ENCODE measurements at places on chromosomes 5 and 9. TPM values are rescaled to one million over a fixed set of nuclear protein-coding genes. Genes with fewer than 3 reads are reported as not detected.

DNA sequence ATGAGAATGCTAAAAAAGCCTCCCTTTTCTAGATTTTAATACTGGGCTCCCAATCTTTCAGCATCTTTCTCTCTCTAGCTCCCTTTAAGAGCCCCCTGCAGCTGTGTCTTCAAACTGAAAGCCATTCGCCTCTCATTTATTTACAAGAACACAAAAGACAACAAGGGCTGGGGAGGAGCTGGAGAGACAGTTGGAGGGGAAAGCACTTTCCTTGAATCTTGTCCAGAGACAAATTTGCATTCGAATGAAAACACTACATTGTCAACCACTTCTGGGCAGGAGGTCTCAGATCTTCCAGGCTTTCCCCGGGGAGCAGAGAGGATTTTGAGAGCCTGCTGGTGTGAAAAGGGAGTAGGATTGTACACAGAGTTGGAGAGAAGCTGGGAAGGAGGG lies 518.3 kb downstream of the CTNND2 start:
- H3K27ac ChIP-seq: no peak overlapping the region
- no peak overlapping the region for H3K4me3 ChIP-seq
- H3K4me1 ChIP-seq: peaks cover 16% of the 10 kb centered on the region
- no peaks in the 10 kb centered on the region for H3K36me3 ChIP-seq
- H3K27me3 ChIP-seq: peaks cover 56% of the 10 kb centered on the region
- DNase-seq: no peak

DNA sequence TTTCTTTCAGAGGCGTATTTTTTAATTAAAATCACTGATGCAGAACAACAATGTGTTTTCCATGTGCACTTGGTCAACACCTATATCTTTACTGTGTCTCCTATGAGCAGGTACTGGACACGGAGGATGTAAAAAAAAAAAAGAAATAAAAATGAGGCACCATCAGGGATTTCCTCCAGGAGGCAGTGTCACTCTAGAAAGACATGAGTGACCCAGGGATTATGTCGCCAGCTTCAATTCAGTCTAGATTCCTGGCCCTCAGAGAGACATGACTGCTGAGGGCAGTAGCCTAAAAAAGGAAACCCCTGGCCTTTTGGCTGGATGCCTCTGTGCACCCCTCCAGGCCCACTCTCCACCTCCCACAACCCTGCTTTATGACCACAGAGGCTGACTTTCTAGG lies 18.3 kb upstream of the IL33 start:
- H3K36me3 ChIP-seq: no peaks in the 10 kb centered on the region
- no peak for DNase-seq
- no peak overlapping the region for H3K4me3 ChIP-seq
- H3K27me3 ChIP-seq: peaks cover 14% of the 10 kb centered on the region
- no peak overlapping the region for H3K27ac ChIP-seq

GRCh38 chr5:10985091-10985720 lies 224.2 kb upstream of the DAP start:
- H3K27me3 ChIP-seq: peaks cover 20% of the 10 kb centered on the region
- H3K4me3 ChIP-seq: no peak overlapping the region
- no peaks in the 10 kb centered on the region for H3K36me3 ChIP-seq
- peaks cover 9% of the 10 kb centered on the region for H3K4me1 ChIP-seq
- H3K27ac ChIP-seq: no peak overlapping the region

GRCh38 chr9:128911529-128912035 lies 9.2 kb upstream of the PHYHD1 start:
- H3K4me3 ChIP-seq: no peak overlapping the region
- H3K4me1 ChIP-seq: peaks cover 50% of the 10 kb centered on the region
- DNase-seq: no peak
- no peaks in the 10 kb centered on the region for H3K27me3 ChIP-seq
- H3K36me3 ChIP-seq: peaks cover 17% of the 10 kb centered on the region

GRCh38 chr9:109310486-109310901 lies 10.4 kb downstream of the EPB41L4B start:
- H3K27me3 ChIP-seq: peaks cover 26% of the 10 kb centered on the region
- H3K4me1 ChIP-seq: peaks cover 5% of the 10 kb centered on the region
- no peaks in the 10 kb centered on the region for H3K36me3 ChIP-seq
- H3K4me3 ChIP-seq: no peak overlapping the region
- no peak overlapping the region for H3K27ac ChIP-seq

GRCh38 chr5:107381189-107381856 lies 289.4 kb downstream of the EFNA5 start:
- H3K27ac ChIP-seq: no peak overlapping the region
- H3K4me3 ChIP-seq: no peak overlapping the region
- no peaks in the 10 kb centered on the region for H3K36me3 ChIP-seq
- no peaks in the 10 kb centered on the region for H3K27me3 ChIP-seq

- DNase-seq: no peak
- H3K4me1 ChIP-seq: no peaks in the 10 kb centered on the region
- H3K27ac ChIP-seq: no peak overlapping the region
- H3K36me3 ChIP-seq: no peaks in the 10 kb centered on the region
Observed at GRCh38 chr5:59474324-59474723, 419.2 kb downstream of the PDE4D start.

DNA sequence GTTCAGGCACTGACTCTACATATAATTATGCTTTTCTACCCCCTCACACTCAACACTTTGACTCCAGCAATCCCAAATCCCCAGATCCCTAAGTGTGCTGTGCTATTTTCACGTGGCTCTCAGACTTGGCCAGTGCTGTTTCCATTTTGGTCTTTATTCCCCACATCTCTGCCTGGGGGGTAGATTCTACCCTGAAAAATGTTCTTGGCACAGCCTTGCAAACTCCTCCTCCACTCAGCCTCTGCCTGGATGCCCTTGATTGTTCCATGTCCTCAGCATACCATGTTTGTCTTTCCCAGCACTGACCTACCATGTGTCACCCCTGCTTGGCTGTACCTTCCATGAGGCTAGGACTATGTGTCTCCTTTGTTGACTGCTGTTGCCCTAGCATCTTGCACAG lies 43.0 kb downstream of the FXN start:
- no peak overlapping the region for H3K4me3 ChIP-seq
- no peak overlapping the region for H3K27ac ChIP-seq
- peaks cover 25% of the 10 kb centered on the region for H3K36me3 ChIP-seq
- no peak for DNase-seq

- H3K27ac ChIP-seq: no peak overlapping the region
- peaks cover 22% of the 10 kb centered on the region for H3K36me3 ChIP-seq
- H3K4me1 ChIP-seq: peaks cover 4% of the 10 kb centered on the region
- no peaks in the 10 kb centered on the region for H3K27me3 ChIP-seq
- no peak overlapping the region for H3K4me3 ChIP-seq
Observed at GRCh38 chr9:127457191-127457878, 6.0 kb downstream of the LRSAM1 start.

GRCh38 chr9:96721303-96721702 lies 56.6 kb downstream of the ZNF510 start:
- peaks cover 24% of the 10 kb centered on the region for H3K27me3 ChIP-seq
- H3K4me3 ChIP-seq: no peak overlapping the region
- H3K4me1 ChIP-seq: peaks cover 6% of the 10 kb centered on the region
- no peak overlapping the region for H3K27ac ChIP-seq
- peaks cover 2% of the 10 kb centered on the region for H3K36me3 ChIP-seq
- DNase-seq: no peak

- H3K27me3 ChIP-seq: no peaks in the 10 kb centered on the region
- no peaks in the 10 kb centered on the region for H3K4me1 ChIP-seq
- DNase-seq: no peak
- no peak overlapping the region for H3K4me3 ChIP-seq
Observed at GRCh38 chr9:121486043-121486442, 13.6 kb downstream of the GGTA1 start.

- no peaks in the 10 kb centered on the region for H3K4me1 ChIP-seq
- H3K4me3 ChIP-seq: no peak overlapping the region
- no peak for DNase-seq
- H3K36me3 ChIP-seq: no peaks in the 10 kb centered on the region
Observed at GRCh38 chr5:65394087-65394486, 87.6 kb downstream of the ADAMTS6 start.

GRCh38 chr9:14261616-14262015 lies 52.3 kb downstream of the NFIB start:
- peaks cover 3% of the 10 kb centered on the region for H3K27me3 ChIP-seq
- no peak overlapping the region for H3K27ac ChIP-seq
- H3K4me1 ChIP-seq: no peaks in the 10 kb centered on the region
- H3K36me3 ChIP-seq: no peaks in the 10 kb centered on the region

- no peak overlapping the region for H3K27ac ChIP-seq
- H3K36me3 ChIP-seq: no peaks in the 10 kb centered on the region
- no peak overlapping the region for H3K4me3 ChIP-seq
- no peak for DNase-seq
- peaks cover 4% of the 10 kb centered on the region for H3K27me3 ChIP-seq
Observed at GRCh38 chr9:35338086-35338485, 151.8 kb upstream of the RUSC2 start.

GRCh38 chr5:73284220-73284795 lies 111.3 kb downstream of the TMEM174 start:
- no peak overlapping the region for H3K4me3 ChIP-seq
- peaks cover 54% of the 10 kb centered on the region for H3K27me3 ChIP-seq
- DNase-seq: no peak
- H3K27ac ChIP-seq: no peak overlapping the region
- H3K36me3 ChIP-seq: no peaks in the 10 kb centered on the region

DNA sequence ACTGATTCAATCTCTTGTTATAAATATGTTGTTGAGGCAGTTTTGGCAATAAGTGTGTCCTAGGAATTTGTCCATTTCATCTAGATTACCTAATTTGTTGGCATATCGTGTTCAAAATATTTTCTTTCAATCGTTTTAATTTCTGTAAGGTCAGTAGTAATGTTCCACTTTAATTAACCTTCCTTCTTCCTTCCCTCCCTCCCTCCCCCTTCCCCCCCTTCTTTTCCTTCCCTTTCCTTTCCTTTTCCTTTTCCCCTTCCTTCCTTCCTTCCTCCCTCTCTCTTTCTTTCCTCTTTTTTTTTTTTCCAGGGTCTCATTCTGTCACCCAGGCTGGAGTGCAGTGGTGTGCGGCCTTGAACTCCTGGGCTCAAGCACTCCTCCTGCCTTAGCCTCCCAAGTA lies 27.1 kb downstream of the CD14 start:
- no peaks in the 10 kb centered on the region for H3K36me3 ChIP-seq
- no peak overlapping the region for H3K4me3 ChIP-seq
- DNase-seq: no peak
- no peaks in the 10 kb centered on the region for H3K27me3 ChIP-seq
- no peak overlapping the region for H3K27ac ChIP-seq
- H3K4me1 ChIP-seq: no peaks in the 10 kb centered on the region

DNA sequence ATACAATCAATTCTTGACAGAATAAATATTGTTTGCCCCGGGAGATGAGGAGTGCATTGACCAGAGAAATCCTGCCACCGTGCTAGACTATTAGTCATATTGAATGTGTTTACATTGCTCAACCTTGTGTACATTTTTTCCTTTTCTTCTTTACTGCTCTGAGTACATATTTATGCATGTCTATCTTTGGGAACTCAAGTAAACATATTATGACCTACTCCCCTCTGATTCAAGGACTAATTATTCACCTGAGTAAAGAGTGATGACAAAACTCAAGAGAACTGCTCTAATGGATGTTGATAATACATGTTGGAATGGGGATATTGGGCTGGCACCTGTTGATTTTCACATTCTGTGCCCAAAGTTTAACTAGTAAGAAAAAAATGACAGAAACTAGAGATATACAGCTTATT lies 3.9 kb upstream of the SPINK1 start:
- H3K27me3 ChIP-seq: no peaks in the 10 kb centered on the region
- H3K4me3 ChIP-seq: no peak overlapping the region
- no peaks in the 10 kb centered on the region for H3K36me3 ChIP-seq

DNA sequence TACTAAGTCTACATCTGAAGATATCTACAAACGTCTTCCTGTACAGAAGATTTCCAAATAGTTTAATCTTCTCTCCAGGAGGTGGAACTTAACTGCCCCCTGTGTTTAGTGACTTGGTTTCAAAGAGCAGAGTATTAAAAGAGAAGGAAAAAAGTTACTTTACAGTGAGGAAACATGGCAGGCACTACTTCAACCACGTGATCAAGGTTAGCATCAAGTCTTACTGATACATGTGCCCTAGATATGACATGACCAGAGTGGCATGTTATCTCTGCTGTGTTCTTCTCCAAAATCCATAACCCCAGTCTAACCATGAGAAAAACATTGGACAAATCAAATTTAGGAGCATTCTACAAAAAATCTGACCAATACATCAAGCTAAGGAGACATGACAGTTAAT lies 125.8 kb downstream of the ADAMTS12 start:
- DNase-seq: no peak
- no peak overlapping the region for H3K27ac ChIP-seq
- no peak overlapping the region for H3K4me3 ChIP-seq
- H3K4me1 ChIP-seq: no peaks in the 10 kb centered on the region
- no peaks in the 10 kb centered on the region for H3K36me3 ChIP-seq

DNA sequence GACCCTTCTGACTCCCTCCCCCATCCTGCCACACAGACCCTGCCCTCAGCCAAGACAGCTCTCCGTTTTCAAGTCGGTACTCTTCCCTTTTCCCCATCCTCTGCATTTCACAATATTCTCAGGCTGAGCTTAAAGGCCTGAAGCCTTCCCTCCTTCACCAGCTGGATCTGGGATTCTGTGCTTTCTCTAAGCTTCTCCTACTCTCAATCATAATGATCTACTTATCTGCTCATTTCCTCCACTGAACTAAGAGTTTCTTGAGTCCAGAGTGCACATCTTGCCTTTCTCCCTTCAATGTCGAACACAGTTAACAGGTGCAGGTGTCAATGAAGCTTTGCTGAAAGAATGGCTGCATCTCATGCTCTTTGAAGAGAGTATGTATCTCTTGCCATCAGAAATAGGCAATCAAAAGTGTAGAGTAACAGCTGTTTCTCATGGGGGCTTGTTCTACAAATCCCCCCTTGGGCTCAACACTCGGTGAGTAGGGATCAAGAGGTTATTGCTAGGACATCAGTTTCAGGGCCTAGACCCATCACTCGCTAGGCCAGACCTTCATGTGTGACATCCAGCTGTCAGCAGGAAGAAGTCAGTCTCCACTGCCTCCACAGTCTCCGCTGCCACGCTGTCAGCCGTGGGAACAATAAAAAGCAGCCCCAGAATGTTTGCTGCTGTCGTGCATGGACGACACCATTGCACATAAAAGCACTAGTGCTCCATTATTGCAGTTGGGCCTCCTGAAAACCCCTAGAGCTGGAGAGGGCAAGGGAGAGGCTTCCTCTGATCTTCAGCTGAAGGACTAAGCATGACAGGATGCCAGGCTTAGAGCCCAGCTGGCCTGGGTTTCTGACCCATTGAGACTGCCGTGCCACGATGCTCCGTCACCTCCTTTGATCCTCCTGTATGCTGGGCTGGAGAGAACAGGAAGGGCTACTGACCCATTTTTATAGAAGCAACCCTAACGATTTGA lies 23.7 kb downstream of the TRAF1 start:
- peaks cover 91% of the 10 kb centered on the region for H3K4me1 ChIP-seq
- DNase-seq: peak; percentile 52
- no peaks in the 10 kb centered on the region for H3K27me3 ChIP-seq
- peak overlapping the region; percentile 13 for H3K4me3 ChIP-seq
- peaks cover 61% of the 10 kb centered on the region for H3K36me3 ChIP-seq
- peak overlapping the region; percentile 94 for H3K27ac ChIP-seq

Gene SLCO6A1
- not detected for total RNA-seq

Gene C9orf152
- total RNA-seq: not detected

Gene ALDH1A1
- not detected for total RNA-seq

Gene CAMK4
- 44.4 TPM for total RNA-seq

Gene FAM169A
- 9.3 TPM for total RNA-seq

Gene NRARP
- total RNA-seq: 1.8 TPM

Gene SPINK6
- not detected for total RNA-seq

Gene CER1
- total RNA-seq: not detected

Gene PCDHGA1
- total RNA-seq: not detected

Gene C5orf58
- total RNA-seq: not detected

Gene KLHL3
- total RNA-seq: 2.0 TPM
